ENCODE measurements at places on chromosomes 13 and 19. TPM values are rescaled to one million over a fixed set of nuclear protein-coding genes. Genes with fewer than 3 reads are reported as not detected.

The NR2C2AP gene
- total RNA-seq: 25.3 TPM

The C19orf47 gene
- 2.9 TPM for total RNA-seq

The SBK2 gene
- not detected for total RNA-seq

The ZNF536 gene
- not detected for total RNA-seq

The BEST2 gene
- not detected for total RNA-seq

- DNase-seq: peak; percentile 96
Measured at GRCh38 chr13:41132512-41133152, at the start of gene KBTBD6. TSS of gene KBTBD6 (minus strand) at chr13:41132802. CDS start at chr13:41132511, 291 bp downstream.

DNA sequence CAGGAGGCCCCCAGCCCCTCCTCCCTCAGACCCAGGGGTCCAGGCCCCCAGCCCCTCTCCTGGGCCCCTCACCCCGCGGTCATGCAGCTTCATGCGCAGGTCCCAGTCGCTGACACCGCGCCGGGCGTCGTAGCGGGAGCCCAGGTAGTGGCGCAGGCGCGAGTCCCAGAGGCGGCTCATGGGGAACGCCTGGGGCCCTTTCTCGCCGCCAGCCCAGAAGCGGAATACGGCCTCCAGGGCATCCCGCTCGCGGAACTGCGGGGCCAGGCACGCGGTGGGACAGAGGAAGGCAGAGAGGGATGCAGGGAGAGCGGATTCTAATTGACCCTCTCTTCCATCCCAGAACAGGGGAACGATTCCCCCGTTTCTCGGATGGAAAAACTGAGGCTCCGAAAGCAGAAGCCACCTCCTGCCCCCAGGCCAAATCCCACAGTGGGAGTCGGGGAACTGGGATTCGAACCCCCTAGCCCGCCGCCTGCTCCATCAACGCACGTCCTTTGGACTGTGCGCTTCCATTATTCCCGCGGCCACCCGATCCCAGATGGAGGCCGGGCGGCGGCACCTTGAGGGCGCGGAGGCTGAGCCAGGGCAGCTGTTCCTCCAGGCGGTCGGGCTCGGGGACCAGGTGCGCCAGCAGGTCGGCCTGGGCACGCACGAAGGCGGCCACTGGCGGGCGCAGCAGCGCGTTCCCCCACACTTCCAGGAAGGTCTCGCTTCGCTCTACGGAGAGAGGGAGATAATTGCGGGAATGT, 4.2 kb upstream of the TNNI3 start:
- no peak for DNase-seq

DNA sequence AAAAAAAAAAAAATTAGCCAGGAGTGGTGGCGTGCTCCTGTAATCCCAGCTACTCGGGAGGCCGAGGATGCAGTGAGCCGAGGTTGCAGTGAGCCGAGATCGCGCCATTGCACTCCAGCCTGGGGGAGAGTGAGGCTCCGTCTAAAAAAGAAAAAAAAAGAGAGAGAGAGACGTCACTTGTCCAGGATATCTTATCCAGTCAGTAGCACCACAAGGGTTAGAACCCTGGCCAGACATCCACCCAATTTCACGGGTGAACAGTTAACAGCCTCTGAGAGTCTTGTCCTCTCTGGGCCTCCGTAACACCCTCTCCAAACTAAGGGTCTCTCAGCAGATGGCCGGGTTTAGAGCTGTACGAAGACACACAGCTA, 917 bp upstream of the CLPTM1 start:
- no peak for DNase-seq

GRCh38 chr13:30776661-30777060, 41.3 kb downstream of the ALOX5AP start:
- DNase-seq: no peak

- no peak for DNase-seq
Measured at GRCh38 chr13:60331249-60332012, 65.6 kb upstream of the TDRD3 start.

- no peak for DNase-seq
Measured at GRCh38 chr19:18843960-18844359, 12.2 kb downstream of the UPF1 start.

DNA sequence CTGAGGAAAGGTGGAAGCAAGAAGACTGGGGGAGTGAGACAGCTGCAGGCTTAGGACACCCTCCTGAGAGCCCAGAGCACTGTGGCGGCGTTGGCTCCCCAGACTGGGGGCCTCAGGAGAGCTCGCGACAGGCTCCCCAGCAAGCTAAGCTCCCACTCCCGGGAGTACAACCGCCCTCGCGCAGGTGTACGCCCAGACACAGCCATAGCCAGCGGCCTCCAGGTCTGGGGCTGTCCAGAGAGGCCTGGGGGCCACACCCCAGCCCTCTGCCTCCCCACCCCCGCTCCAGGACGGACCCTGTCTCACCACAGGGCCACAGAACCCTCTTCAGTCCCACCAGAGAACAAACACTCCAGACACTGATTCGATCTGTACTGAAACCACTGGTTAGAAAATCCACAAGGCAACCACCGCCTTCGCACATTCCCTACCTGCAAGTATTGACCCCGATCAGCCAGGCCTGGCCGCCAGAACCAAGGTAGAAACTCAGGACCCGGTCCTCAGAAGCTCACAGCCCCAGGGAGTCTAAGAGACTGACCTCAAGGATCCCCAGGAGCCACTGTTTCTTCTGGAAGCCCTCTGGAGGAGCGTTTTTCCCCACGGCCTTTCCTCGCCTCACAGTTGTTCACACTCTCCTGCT, 16.3 kb downstream of the ZIC5 start:
- DNase-seq: no peak

DNA sequence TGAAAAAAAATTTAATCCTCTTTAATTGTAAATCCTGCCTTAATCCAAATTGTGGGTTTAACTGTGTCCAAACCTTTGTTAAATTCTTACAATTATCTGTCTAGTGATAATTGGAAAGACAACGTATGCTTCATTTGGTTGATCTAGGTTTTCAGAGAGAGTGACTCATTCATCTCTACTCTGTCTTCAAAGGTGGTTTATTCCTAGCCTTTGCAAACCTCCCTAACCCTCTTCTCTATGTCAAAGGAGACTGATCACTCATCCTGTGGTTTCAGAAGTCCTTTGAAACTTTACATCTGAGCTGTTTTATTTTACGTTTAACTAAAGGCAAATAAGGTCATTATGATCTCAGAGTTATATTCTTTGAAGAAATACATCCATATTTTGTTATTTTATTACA, 8.8 kb upstream of the OXGR1 start:
- no peak for DNase-seq

GRCh38 chr19:17720440-17720839, 1.2 kb downstream of the MAP1S start:
- DNase-seq: no peak

DNA sequence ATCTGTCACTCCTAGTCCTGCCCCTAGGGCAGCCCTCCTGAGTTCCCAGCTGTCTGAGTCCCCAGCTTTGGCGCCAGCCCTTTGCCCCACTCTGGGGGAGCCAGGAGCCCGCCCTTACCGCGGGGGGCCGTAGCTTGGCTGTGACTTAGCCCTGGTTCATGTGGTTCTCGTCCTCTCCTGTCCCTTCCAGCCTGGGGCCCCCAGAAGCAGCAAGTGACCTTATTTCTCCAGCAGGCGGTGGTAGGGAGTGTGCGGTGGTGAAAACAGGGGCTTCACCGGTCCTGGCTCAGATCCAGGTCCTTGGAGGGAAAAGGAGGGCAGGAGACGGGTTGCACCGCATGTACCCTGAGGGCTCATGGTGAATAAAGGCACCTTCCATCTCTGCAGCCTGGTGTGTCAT, 7.9 kb downstream of the GIPC3 start:
- DNase-seq: no peak

- no peak for DNase-seq
Measured at GRCh38 chr13:31803311-31803710, 64.0 kb downstream of the RXFP2 start.

DNA sequence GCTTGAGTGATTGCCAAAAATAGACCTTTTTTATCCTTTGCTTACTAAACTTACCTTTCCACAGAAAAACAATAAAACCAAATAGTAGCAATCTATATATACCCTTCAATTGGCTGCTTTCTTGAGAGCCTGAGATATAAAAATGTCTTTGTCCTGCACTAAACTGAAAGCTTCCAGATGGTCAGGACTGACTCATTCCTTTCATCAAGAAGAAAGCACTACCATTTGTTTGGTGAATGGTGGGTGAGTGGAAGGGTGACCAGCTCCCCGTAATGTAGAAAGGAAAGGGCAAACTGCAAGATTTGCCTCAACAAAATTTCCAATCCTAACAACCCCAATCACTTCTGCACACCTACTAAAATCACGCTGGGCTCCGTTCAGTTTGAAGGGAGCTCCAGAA, 67.8 kb downstream of the SACS start:
- DNase-seq: no peak

GRCh38 chr13:101155920-101156319, 260.4 kb downstream of the NALCN start:
- no peak for DNase-seq

DNA sequence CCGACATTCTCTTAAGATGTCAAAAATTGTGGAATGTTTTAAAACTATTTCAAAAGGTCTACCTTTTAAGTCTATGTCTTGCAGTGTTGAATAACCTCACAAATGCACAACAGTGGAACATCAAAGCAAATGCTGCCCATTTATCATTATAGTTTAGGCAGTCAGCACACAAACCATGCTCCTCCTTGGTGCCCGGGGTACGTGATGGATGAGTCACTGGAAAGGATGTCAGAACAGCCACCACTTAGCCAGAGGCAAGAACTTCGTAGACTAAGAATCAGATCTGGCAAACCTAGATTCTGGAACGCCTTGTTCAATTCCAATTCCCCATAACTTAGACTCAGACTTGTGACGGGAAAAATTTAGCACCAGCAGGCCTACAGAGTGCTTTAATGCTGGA, 343.6 kb downstream of the FGF9 start:
- DNase-seq: no peak

DNA sequence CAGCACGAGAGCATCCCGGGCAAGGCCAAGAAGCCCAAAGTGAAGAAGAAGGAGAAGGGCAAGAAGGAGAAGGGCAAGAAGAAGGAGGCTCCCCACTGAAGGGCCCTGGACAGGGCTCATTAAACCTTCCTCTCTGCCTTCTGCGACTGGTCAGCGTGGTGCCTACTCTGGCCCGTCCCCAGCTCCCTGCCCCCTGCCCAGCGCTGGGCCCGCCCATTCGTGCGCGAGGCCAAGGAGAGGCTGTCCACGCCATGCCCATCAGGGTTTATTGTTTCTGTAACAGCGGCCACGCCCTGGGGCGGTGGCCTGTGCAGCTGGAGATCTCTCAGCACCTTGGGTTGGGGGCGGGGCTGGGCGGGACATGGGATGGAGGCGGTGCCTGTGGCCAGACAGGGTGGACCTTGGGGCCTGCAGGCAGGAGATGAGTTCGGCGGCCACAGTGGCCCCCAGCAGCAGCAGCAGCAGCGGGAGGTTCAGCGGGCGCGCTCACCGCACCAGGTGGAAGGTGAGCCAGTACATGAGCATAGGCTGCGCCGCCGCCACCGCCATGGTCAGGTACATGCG, 897 bp downstream of the C19orf33 start:
- peak; percentile 93 for DNase-seq

DNA sequence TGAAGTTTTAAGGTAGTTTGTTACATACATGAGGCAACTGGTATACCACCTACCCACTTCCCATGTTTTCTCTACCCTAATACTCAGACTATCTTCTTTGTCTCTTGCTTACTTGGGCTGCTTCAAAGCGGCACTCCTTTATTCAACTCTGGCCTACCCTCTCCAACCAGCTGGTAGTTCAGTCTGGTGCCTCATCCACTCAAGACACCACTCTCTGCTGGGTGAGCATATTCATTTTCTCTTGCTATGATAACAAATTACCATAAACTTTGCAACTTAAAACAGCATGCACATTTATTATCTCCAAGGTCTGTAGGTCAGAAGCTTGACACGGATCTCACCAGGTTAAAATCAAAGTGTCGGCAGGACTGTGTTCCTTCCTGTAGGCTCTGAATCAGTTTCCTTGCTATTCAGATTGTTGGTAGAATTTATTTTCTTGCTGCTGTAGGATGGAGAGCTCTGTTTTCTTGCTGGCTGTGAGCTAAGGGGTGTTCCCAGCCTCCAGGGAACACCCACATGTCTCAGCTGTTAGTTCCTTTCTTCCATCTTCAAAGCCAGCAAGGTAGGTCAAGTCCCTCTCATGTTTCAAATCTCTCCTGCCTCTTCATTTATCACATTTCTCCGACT, 666.0 kb downstream of the DIAPH3 start:
- no peak for DNase-seq

DNA sequence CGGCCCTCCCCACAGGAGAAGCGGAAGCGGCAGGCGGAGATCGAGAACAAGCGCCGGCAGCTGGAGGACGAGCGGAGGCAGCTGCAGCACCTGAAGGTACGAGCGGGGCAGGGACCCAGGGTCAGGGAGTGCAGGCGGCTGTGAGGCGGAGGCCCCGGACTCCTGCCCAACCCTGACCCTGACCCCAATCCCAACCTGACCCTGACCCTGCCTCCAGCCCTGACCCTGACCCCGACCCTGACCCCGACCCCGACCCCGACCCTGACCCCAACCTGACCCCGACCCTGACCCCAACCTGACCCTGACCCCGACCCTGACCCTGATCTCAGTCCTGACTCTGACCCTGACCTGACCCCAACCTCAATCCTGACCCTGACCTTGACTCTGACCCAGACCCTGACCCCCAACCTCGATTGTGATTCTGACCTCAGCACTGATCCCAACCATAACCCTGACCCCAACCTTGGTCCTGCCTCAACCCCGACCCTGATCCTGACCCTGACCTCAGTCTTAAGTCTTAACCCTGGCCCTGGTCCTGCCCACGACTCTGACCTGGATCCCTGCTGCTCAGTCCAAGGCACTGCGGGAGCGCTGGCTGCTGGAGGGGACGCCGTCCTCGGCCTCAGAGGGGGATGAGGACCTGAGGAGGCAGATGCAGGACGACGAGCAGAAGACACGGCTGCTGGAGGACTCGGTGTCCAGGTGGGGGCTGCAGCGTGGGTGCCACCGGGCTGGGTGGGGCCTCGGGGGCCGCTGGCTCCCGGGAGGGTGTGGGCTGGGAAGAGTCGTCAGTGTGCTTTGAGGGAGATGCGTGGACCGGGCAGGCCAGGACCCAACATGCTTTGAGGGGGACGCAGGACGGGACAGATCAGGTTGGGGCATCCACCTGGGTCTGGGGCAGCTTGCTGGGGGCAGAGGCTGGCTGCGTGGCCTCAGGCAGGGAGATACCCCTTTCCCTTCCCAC, 18.5 kb downstream of the PALM start:
- DNase-seq: no peak

DNA sequence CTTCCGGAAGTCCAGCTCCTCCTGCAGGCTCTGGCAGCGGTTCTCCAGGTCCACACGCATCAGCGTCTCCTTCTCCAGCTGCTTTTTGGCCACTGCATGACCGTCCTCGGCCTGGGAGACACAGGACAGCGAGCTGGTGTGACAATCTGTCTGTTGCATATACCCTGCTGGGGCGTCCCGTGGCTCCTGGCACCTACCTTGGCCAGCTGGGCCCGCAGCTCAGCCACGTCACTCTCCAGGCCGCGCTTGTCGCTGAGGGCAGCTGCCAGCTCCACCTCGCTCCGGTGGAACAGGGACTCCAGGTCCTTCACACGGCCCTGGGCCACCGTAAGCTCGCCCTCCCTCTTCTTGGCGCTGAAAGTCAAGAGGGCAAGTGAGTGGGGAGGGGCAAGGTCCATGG, 10.8 kb upstream of the TIMM13 start:
- no peak for DNase-seq

Measured in NCI-H460 (cell line).